Activated CD4-positive, alpha-beta T cell treated with anti-CD3 and anti-CD28 coated beads, Interleukin-2, amount 10 ng/mL, durations not matched to agents 24 days and 14 days (primary cell): ENCODE measurements at places on chromosomes 1 and 21. TPM values are rescaled to one million over a fixed set of nuclear protein-coding genes. Genes with fewer than 3 reads are reported as not detected.
A peak's percentile ranks its signal among the peaks of the same experiment; 100 is the strongest.

DNA sequence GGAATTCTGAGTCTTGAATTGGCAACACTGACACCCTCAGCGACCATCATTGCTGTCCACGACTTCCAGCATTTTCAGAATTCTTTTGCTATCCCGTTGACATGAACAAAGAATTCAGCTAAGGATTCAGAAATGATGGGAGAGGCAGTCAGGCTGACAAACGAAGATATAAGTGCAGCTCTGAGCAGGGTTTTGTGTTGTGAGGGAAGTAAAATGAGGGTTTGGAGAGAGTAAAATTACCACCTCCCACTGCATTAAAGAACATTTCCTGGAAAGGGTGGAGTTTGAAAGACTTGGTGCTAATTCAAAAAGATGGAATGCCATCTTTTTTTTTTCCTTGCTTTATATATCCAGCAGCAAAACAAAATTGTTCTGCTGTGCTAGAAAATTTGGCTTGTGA, 4.9 kb upstream of the ELK4 start:
- DNase-seq, result no peak

DNA sequence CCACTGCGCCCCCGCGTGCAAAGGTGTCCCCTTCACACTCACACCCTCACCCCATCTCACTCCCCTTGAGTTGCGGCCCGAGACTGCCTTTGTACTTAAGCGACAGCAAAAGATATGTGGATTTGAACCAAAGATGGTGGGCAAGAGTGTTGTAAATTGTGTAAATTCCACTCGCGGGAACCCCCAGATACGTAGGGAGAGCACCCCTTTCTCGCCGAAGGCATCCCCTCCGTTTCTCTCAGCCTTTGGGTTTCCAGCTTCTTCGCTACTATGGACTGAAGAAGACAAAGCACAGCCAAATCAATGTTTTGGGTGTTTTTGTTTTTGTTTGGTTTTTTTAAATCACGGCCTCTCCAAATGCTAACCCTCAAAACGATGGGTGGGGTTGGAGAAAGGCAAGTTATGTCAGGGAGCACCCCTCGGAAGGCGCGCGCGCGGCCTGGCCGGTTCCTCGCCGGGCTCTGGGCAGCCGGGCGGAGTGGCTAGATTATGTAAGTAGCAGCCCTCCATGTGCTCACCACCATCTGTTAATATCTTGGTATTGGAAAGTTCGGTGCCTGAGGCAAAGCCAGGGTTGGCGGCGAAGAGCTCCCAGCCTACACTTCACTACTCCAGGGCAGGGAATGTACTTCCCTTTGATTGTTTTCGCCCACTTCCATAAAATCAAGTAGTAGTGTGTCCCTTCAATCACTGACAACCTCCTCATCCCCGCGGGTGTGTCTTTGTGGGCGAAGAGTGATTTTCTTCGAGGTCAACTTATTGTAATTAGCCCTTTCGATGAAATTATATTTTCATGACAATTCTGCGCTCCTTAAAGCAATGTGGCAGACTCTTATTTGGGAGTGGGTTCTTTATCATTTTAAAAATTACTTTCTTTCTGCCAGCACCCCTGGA, 4.0 kb upstream of the PROX1 start:
- DNase-seq, result no peak

DNA sequence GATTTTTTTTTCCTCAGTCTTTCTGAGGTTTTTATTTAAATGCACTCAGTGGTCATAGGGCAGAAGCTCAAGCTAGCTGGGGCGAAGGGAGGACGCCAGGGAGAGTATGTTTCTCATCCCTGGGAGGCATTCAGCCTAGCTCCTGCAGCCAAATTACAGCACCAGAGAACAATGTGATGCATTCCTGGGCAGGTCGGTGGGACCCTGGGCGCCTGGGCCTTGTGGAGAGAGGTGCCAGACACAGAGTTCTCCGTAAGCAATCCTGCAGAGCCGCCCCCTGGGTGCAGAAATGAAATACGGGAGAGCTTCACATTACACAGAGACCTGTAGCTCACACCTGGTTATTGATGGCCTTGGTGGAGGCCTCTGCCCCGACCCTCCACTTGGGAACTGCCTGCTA, 15.5 kb downstream of the WNT2B start:
- no peak for DNase-seq

DNA sequence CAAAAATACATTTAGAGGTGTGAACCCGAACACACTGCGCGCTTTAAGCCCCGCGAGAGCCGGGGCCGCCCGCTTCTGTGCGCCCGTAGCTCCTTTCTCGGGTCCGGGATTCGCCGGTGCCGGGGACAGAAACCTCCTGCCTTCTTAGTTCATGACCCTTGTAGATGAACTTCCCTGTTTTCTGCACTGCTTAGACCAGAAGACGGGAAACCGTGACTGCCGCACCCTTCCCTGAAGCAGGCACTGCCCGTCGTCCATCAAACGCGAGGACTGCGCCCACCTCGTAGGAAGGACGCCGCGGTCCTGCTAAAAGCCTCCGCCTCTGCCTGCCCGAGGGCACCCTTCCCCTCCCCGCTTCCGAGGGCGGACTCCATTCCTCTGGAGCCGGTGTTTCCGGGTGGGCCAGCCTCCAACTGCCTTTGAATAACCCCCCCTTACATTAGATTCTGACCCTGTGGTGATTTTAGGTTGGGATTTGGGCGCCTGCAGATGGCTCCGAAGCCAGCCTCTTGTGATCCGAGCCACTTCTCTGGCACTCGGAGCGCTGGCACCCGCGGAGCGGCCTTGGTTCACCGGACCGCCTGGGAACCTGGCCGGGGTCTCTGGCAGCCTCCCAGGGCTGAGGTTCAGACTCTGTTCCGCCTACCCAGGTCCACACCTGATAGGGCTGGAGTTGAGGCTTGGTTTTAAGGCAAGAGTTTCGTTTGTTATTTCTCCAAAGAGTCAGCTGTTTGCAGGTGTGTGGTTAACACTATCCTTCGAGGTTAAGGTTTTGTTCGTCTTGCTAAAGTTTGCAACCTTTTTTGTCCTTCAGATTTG, 1.2 kb upstream of the PTTG1IP start:
- DNase-seq, result peak; percentile 85

DNA sequence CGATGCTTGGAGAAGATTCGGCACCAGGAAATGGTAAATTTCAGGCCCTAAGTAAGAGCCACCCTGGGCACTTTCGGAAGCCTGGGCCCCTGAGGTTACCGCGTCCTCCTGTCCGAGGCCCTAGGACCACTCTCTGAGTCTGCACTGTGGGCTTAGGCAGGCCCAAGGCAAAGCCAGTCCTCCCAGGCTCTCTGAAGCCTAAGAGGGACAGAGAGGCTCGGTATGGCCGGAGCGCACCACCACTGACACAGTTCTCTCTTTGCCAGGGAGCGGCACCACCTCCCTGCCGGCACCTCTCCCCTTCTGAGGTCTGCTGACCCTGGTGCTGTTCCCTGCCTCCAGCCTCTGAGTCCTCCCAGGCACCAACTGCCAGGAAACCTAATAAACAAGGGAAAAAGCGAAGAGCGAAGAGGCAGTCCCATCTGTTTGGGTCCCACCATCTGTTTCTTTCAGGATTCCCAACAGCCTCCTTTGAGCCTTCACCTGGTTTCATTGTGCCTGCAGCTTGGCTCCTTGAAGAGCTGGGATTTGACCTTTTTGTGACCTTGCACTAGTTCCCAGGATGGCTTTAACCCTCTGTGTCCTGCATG, 57.7 kb downstream of the VWA5B1 start:
- no peak for DNase-seq

The RIMKLA gene
- 5.0 and 5.5 TPM in 2 replicates for total RNA-seq
